ENCODE measurements at places on chromosomes 3 and 15.

- DNase-seq, result no peak
These were observed 258.5 kb downstream of the PDCD6IP start for GRCh38 chr3:34056951-34057390.

DNA sequence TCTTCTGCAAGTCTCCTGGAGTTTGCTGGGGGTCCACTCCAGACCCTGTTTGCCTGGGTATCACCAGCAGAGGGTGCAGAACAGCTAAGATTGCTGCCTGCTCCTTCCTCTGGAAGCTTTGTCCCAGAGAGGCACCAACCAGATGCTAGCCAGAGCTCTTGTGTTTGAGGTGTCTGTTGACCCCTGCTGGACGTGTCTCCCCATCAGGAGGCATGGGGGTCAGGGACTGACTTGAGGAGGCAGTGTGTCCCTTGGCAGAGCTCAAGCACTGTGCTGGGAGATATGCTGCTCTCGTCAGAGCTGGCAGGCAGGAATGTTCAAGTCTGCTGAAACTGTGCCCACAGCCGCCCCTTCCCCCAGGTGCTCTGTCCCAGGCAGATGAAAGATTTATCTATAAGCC is 86.5 kb downstream of the TPRG1 start:
- DNase-seq, result no peak

DNA sequence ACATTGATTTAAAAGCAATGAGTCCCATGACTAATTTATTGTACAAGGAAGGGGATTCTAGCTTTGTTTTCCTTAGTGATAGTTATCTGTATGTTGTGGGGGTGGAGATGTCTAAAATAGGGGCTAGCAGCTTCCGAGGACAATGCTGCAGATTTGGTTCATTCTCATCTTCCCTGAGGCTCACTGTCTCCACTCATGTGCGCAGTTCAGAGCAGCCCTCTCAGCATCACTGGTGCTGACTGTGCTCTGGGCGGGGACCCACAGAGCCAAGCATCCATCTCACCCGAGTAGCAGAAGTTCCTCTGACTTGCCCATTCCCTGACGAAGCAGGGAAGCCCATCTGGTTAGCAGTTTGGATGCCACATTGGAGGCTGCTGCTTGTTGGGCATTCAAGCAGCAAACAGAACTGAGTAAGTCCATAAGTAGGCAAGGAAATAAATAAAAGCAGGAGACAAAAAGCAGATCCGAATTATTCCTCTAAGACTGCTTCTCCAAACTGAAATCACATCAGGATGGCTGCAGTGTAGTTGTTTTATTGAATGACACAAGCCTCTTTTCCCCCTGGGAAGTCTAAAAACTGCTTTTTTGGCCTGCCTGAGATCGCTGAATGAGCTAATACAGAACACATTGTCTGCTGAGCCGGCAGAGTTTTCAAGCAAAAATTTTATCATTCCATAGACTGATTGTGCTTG is 27.5 kb downstream of the RARB start:
- DNase-seq, result no peak

- no peak for DNase-seq
These were observed 426.4 kb upstream of the RGMA start for GRCh38 chr15:93515256-93516051.

- no peak for DNase-seq
These were observed 54.8 kb downstream of the MESD start for GRCh38 chr15:80934761-80935221.

GRCh38 chr3:156037356-156037755 is 83.0 kb upstream of the KCNAB1 start:
- DNase-seq, result no peak

DNA sequence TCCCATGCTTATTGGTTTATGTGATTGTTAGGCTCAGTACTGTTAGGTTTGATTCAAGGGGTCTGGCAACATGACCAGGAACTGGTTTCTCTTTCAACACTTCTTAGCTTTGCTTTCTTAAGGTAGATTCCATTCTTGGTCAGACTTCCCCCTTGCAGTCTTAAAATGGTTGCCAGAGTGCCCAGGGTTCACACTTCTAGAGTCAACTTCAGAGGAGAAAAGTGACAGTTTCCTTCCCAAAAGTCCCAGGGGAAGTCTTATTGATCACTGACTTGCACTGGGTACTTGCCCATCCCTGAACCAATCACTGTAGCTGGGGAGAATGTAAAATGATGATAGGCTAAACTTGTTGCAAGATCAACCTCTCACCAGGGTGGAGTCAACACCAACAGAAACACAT is 14.1 kb downstream of the MGLL start:
- DNase-seq, result no peak

DNA sequence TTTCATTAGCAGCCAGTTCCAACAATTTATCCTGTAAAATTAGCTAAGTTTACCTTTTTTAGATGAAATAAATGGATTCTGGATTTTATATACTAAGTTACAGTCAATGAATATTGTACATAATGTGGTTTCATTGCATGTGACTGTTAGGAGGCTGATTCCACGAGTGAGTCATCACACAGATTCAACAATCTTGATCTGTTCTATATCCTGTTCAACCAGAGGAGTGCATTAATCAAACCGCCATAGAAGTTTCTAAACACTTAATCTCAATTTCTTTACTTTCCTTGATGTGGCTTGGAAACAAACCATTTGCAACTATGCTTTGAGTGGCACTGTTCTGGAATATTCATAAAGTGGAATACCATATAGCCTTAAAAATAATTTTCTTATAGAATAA is 15.3 kb downstream of the DNAJC13 start:
- DNase-seq, result no peak

- DNase-seq, result no peak
These were observed 16.6 kb downstream of the ZNF592 start for GRCh38 chr15:84764989-84765388.

GRCh38 chr15:31471731-31472430 is 145.2 kb downstream of the KLF13 start:
- no peak for DNase-seq

GRCh38 chr15:56933410-56933809 is 15.0 kb downstream of the TCF12 start:
- no peak for DNase-seq

DNA sequence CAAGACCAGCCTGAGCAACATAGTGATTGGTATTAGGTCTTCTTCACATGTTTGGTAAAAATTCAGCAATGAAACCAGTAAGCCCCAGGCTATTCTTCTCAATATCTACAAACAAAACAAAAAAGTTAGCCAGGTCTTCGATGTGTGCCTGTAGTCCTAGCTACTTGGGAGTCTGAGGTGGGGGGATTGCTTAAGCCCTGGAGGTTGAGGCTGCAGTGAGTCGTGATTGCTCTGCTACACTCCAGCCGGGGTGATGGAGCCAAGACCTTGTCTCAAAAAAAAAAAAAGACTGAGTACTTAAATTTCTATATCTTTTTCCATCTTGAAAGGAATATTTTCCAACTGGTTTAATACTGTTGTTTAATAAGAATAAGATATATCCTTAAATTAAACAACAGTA is 106.8 kb downstream of the MBNL1 start:
- no peak for DNase-seq

GRCh38 chr3:129058441-129059200 is 2.0 kb upstream of the GP9 start:
- no peak for DNase-seq

GRCh38 chr15:42413920-42414319 is 54.6 kb downstream of the CAPN3 start:
- DNase-seq, result no peak

DNA sequence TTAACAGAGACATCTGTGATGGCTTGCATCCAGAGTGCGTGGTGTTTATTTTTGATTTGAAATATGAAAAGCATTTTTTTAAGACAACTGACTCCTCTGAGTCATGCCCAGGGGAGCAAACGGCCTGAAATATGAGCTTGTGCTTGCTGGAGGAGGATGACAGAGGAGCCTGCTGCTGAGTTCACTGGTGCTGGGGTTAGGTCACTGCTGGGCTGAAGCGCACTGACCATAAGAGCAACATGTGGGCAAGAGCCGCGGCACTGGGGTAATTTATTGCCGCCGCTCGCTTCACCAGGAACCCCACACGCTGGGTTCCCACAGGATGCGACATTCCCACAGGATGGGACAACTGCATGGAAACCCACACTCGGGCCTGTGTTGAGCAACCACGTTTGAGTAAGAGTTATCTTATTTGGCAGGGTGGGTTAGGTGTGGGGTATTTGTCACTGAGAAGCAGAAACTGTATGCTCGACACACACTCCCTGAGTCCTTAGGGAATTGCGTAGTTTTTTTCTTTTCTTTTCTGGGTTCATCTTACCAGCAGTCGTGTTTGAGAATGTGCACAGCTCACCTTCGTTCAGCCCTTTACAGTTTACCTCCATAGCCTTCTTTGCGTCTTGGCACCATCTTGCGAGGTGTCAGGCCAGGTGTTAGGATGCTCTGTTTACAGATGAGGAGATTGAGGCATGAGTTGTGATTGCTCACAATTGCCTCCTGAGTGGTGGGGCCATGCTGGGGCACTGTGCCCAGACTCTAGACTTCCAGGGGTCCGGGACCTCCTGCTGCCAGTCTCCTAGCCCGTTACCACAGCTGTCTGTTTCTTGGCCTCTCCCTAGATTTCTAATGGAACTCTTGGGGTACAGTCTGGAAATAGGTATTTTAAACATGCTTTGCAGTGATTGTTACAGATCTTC is 60.4 kb downstream of the SMAD3 start:
- DNase-seq, result no peak

- DNase-seq, result peak; percentile 52
These were observed 18.8 kb downstream of the NBEAL2 start for GRCh38 chr3:46998121-46998851.

DNA sequence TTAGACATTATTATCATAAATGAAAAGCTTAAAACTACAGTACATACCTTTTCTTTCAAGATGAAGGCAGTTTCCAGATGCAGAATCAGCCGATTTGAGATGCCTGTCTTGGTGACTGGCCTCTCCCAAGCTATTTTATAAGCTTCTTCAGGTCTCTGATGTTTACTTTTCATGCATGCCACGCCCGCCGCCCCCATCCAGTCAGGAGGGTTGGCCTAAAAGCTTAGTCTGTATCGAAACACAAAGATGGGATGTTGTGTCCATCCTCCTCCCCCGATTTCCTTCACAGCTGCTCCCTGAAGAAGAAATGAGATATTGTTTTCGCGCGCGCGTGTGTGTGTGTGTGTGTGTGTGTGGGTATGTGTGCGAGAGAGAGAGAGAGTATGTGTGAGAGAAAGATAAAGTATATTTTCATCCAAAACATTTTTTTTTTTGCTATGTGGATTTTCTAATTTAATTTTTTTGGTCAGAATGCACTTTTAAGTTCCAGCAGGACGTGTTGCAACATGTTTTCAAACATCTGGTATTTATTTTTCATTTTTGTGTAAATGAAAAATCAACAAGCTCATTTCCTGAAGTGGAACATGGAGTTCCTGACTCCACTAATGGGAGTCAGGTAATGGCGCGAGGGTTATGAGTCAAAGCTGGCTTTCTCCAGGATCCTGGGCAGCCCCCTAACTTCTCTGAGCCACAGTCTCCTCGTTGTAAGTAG is at the start of gene APOD:
Gene APOD, minus strand, starts transcription at position 110 of the 712 bp plus-strand sequence. CDS start 4,479 bp downstream, outside the sequence.
- no peak for DNase-seq

DNA sequence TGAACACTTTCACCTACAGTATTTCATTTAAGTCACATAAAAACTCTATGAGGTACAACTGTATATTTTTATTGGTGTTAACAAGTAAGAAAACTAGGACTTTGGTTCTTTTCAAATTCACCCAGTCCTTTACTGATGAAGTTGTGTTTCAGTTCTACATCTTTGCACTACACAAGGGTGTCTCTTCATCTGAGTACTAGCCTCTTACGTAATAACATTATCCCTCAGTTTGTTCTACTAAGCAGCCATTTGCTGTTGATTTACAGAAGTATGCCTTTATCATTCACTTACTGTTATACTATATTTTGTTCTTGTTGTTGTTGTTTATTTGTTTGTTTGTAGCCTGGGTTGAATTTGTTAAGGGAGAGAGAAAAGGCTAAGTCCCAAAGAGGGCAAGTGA is 311.9 kb downstream of the PLOD2 start:
- DNase-seq, result no peak

DNA sequence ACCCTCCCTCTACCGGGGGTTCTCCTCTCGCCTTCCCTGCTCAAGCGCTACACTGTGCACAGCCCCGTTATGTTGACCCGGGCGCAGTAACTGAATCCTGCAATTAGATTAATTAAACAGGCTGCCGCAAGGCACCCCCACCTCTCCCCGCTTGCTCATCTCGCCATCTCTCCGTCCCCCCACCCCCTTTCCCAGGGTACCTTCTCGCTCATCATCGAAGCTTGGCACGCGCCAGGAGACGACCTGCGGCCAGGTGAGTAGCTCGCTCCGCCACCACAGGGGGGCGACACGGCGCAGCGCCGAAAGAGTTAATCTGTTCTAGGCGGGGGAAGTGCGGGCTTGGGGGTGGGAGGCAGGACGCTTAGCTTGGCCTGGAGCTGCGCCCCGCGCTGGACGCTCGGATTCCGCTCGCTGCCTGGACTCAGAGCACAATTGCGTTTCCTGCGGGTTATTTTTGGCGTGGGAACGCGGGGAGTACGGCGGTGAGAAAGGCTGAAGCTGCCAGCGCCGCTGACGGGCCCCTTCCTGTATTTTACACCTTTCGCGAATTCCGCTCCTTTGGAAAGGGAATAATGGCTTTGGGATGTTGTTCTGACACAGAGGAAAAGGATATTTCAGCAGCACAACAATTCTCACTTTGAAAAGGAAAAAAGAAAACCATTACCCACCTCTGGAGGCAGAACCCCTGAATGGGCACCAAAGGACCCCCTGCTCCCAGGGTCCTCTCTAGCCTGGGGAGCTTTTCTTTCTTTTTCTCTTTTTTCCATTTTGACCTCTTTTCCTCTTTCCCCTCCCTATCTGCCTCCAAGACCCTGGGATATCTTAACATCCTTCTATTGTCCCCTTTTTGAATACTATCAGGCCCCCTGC is 1.5 kb downstream of the DLL4 start:
- peak; percentile 48 for DNase-seq

GRCh38 chr3:170331143-170331542 is 26.4 kb upstream of the SKIL start:
- DNase-seq, result no peak

- no peak for DNase-seq
These were observed 296.9 kb downstream of the NTRK3 start for GRCh38 chr15:87959662-87960061.

- DNase-seq, result no peak
These were observed 47.3 kb upstream of the C3orf22 start for GRCh38 chr3:126606001-126606400.

- DNase-seq, result no peak
These were observed 380.6 kb downstream of the CTNNB1 start for GRCh38 chr3:41579861-41580260.

DNA sequence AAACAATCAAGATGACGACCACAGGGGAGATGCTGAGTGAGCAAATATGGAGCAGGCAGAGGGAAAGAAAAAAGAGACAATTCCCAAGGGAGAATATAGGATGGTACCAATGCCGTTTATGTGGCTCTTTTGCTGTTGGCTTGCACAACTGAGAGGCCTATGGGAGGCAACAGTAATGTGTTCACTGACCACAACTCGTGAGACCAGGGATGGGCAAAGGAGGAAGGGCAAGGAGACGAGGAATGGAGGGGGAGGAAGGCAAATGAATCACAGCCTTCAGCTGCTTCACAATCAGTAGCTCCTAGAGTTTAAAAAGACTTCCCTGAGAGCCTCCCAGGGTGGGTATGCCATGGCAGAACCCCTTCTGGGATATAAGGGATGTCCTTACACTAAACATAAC is 131.5 kb downstream of the SLC9A9 start:
- no peak for DNase-seq

- DNase-seq, result no peak
These were observed 712.4 kb upstream of the UBE2E2 start for GRCh38 chr3:22490747-22491146.

- no peak for DNase-seq
These were observed 656.2 kb downstream of the GBE1 start for GRCh38 chr3:81105206-81105605.
